ENCODE measurements at places on chromosomes 2 and 18.

GRCh38 chr2:236706288-236706687 lies 136.7 kb downstream of the ACKR3 start:
- DNase-seq = no peak

- no peak for DNase-seq
Observed at GRCh38 chr2:198731842-198732399, 725.8 kb downstream of the SATB2 start.

- DNase-seq = no peak
Observed at GRCh38 chr2:100470898-100471514, 724 bp downstream of the NMS start.

DNA sequence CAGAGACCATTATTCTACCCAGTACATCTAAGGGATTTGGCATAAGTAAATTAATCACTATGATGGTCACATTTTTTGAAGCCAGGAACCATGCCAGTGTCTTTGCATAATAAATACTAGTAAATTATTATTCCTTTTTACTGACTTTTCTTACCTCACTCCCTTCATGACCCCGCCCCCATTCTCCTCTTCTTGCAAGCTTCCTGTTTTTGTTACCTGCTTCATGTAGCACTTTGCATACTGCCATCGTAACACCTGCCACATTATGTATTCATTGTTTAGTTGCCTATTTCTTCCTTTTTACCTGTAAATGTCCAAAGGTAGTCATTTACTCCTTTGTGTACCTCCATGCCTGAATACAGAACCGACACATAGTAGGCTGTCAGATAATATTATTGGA lies 309.5 kb downstream of the KIAA1328 start:
- no peak for DNase-seq

GRCh38 chr18:31510319-31510718 lies 12.3 kb downstream of the DSG2 start:
- DNase-seq = no peak

- DNase-seq = no peak
Observed at GRCh38 chr2:181465676-181466375, 8.6 kb downstream of the ITGA4 start.

Measured in Panc1 (cell line).